Fibroblast of upper back skin (primary cell): ENCODE measurements at places on chromosomes 7 and 10.
A peak's percentile ranks its signal among the peaks of the same experiment; 100 is the strongest.

DNA sequence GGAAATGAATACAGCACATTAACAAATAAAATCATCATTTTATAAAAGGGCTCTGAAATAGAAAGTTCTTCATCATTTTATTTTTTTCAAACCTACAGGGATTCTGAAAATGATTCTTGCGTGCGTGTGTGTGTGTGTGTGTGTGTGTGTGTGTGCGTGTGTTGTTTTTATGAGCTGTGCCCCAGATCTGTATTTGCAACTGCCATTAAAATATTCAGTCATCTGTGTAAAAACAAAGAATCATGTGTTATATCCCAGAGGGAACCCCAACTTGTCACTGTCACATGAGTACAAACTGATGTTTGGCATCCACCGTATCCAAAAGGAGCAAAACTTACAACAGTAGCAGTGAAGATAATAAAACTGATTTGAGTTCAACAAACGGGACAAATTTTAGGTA, 635.4 kb upstream of the PFKP start:
- DNase-seq: no peak

DNA sequence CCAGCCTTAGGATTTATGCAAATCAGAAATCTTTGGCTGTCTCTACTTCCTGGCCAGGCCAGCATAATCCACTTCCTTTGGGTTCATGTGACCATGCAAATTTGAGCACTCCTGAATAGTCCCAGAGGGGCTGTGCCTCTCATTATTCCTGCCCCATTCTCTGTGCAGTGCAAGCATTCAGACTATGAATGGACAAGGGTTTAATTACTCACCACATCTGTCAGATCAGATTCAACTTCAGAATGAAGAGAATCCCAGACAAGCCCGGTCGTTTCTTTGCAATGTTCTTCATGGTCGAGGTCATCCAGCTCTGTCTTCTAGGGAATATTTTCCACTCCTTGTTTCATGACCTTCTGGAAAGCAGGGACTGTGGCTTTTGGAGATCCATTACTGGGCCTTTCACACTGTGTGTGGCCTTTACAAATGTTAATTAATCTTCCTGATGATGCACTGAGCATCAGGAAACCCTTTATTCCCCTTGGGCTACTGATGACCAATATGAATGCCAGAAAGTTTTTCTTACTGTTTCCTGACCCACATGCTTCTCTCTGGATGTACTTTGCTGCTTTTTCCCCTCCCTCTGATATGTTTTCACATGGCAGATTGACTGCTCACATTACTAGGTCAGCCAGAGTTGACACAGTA, 217.6 kb upstream of the TCF7L2 start:
- DNase-seq: peak; percentile 56

- no peak for DNase-seq
Observed at GRCh38 chr7:91660734-91661356, 219.7 kb downstream of the MTERF1 start.

GRCh38 chr7:151449990-151450389, 10.0 kb upstream of the CRYGN start:
- no peak for DNase-seq

DNA sequence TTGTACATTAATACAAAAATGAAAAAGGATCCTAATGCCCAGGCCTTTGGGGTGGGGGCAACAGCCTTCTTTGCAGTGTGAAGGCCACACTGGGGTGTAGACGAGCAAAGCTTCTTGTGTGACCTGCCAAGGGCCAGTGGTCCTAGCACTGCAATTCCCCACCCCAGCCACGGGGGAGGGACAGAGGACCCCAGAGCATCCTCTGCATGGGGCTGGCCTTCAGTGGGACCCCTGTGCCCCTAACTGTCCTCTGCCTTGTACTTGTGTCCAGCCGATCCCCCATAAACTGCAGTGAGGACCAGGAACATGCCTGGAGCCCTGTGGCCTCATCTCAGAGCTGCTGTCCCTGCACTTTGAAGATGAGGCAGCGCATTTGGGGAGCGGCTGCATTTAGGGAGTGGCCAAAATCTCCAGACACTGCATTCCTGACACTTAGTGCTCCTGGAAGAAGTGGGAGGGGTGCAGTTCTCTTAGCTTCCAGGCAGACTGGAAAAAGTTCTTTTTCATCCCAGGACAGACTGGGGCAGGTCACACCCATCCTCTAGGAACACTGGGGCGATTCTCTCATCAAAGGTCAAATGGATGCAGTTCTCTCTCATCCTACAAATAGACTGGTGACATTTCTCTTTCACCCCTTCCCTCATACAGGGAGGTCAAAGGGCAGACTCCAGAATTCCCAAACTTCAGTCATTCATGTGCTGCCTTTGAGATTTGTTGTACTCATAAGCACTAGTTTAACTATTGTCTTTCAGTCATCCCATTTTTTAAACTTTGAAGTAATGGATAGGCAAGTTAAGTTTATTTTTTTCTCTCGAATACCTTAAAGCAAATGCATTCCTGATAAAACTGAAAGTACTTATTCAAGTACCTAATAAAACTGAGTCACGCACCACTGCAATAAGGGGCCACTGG, 922 bp upstream of the MYO1G start:
- no peak for DNase-seq

GRCh38 chr7:112449353-112449752, 907 bp upstream of the IFRD1 start:
- no peak for DNase-seq

GRCh38 chr7:70557338-70557737, 574.6 kb upstream of the GALNT17 start:
- no peak for DNase-seq
